ENCODE measurements at places on chromosomes 1 and 21.

DNA sequence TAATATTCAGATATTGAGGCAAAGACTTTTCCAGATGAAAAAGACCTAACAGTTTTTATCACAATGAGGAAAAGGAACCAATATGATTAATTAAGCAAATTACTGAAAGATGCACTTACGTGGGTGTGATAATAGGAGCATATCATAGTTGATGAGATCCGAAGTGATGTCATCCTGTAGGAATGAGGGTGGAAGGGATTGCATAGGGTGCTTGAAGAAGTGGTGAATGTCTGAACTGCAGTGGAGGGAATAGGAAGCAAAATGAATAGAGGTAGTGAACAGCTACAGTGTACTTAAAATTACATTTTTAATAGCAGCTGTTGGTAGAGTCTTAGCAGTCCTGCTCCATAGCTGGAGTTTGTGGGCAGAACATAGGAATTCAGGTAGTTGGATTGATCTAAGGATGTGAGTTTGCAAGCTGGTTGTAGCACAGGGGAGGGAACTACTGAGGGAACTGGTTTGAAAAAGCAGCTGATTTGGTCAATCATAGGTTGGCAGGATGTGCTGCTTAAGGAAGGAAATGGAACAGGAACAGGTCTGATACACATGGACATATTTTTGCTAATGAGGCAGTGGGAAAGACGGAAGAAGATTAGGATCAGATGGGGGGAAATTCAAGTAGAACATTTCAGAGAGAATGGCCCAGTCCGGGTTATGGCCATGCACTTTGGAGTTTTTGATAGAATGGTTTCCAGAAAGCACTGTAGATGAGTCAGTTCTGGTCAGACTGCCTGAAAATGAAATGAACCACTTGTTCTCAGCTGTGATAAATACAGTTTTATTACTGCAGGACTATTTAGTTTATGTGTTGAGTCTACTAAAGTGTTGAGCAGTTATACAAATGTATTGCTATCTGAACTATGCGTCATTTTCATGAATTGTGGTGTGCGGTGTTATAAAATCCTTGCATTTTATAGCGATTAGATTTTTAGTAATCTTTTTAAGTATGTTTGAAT, 155.8 kb downstream of the RYR2 start:
- DNase-seq: no peak

DNA sequence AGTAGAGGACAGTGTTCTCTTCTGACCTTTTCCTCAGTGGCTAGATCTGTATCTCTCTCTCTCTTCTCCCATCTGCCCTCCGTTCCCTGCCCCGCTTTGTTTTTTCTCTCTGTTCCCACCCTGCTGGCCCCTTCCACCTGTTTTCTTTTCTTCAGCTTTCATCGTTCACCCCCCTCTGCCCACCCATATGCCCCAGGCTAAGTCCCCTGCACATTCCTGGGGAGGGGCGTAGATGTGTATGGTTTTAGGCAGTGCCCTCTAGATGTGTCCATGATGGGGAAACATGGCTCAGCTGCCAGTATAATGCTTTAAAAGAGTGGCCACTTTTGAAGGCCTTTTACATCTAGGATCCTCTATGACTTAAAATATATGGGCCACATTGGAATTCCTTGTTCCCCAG, 13.6 kb downstream of the S100A11 start:
- no peak for DNase-seq

DNA sequence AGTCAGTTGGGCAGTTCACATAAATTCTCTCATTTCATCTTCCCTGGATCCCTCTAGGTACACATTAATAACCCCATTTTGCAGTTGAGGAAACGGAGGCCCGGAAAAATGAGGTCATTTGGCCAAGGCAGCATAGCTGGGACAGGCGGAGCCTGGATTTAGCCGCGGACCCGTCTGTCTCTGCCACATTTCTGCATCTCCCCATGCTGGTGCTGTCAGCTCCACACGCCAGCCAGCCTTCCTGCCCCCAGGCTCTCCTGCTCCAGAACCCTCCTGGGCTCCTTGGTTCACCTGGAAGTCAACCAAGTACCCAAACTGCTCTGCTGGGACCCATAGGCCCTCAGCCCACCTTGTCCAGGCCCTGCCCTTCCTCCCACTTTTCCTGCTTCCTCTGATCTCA, 7.6 kb downstream of the FOXO6 start:
- DNase-seq: no peak

DNA sequence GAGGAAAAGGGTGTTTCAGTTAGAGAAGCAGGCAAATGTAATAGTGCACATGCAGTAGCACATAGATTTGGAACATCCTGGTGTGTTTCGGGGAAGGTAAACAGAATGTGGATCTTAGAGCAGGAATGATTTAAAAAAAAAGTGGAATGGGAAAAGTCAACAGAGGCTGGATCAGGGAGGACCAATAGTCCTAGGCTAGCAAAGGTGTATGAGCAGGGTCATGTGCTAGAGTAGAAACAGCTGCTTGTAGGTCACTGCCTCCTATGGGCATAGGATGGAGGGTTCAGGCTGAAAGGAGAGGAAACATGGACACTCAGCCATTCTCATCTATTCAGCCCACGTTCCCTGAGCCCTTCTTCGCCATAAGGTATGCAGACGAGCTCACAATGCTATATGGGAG, 3.7 kb upstream of the KPNA6 start:
- DNase-seq: no peak

DNA sequence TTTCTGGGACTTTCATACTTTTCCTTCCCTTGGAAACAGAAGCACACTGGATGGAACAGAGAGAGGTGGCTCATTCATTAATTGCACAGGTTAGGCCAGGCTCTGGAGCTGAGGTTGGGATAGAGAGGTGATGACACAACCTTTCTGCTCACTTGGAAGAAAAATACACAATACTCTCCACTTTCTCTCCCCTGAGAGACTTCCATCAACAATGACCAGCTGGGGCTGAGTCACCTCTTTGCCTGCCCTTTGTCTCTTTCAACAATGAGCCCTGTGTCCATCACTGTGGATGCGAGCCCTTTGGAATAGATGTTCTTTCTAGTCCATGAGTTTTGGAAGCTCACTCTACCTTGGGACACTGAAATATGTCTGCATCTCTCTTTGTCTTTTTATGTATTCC, 43.1 kb downstream of the ATP2B4 start:
- DNase-seq: no peak

DNA sequence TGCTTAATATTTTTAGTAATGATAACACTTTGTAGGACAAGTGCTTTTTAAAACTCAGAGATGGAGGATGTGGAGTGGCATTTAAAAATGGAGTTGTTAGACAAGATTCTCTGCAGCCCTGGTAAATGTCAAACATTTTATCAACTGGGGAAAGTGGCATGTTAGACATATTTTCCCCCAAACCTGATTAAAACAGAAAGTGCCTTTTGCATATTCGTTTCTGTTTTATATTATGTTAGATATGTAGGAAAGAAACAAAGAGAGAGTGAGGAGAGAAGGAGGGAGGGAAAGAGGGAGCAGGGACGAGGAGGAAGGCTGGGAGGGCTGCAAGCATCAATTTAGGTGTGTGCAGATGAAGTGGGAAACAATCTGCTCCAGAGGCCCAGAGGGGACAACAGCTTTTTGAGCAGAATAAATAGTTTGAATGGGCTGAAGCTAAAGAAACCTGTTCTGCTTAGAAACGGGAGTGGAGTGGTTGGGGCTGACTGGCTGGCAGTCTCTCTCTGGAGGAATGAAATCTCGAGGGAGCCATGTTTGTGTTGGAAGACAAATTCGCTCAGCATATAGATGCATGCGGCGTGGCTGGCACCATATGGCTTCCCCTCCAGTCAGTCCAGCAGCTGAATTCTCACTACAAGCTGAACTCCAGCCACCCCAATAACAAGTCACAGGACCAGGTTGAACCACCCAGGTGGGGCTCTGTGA, 502.2 kb downstream of the AJAP1 start:
- no peak for DNase-seq

DNA sequence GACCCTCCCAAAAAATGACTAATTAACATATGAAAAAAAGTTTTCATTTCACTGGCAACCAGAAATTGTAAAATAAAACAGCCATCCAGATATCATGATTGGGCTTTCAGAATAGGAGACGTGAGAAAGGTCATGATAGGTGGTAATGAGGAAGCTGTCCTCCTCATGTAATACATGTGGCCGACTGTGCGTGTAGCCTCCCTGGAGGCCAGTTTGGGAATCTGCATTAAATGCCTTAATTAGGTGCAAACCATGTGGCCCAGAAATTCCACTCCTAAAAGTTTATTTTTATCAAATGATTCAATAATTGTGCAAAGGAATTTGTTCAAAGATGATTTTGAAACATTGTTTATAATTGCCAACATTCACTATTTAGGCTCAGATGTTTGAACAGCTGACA, 127.6 kb upstream of the C1orf105 start:
- no peak for DNase-seq

DNA sequence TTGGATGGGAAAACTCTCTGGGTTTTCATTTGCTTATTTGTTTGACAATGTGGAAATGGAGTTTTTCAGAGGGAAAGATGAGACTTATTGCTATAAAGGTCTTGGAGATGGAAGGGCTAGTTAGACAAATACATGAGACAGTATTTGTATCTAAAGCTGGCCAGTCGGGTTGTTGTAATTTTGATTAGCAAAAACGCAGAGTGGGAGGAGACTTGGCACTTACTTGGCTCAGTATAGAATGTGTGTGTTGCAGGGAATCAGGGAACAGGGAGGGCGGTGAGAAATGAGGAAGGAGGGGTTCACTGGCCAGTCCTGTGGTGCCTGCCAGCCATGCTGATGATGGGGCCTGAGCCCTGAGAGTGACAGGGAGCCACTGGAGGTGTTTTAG, 6.0 kb upstream of the FOXE3 start:
- no peak for DNase-seq

DNA sequence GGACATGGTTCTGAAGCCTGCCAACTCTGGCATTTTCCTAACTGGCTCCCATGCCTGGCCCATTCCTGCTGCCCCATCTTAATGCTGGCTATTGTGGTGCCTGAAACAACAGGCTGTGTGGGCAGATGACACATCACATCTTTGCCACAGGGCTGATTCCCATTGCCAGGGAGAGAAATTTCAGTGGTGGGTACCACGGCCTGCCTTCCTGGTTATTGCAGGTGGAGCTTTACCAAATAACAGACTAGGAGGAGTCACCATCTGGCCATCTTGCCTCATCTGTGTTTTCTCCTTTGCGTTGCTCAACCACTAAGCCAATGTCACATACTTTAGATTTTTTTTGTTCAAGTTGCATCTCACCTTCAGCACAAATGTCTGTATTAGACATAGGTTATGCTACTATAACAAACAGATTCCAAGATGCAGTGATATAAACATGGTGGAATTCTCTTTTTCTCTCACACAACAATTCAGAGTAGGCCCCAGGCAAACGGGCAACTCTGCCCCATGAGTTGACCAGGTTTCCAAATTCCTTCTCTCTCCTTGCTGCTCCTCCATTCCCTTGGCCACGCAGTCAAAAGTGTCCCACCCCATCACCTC, 14.1 kb downstream of the CDA start:
- no peak for DNase-seq

DNA sequence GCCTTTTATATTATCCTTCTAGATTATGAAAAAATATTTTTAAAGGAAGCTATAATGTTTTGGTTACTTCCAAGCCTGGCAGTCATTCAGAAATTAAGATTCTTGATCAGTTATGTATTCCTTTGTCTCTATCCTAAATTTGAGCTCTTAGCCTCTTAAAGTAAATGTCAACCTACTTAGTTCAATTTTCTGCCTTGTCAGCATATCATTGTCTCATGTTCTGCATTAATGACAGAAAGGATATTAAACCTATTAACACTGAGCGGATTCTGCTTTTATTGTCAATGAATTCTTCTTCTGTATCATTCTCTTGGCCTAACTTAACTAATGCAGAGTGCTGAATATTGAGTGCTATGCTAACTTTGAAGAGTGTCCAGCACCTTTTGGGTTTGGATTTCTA, 56.0 kb downstream of the SDCCAG8 start:
- DNase-seq: no peak

GRCh38 chr1:221015159-221015790, 136.0 kb downstream of the HLX start:
- no peak for DNase-seq

GRCh38 chr21:44463724-44464123, 8.4 kb downstream of the LRRC3 start:
- DNase-seq: no peak

DNA sequence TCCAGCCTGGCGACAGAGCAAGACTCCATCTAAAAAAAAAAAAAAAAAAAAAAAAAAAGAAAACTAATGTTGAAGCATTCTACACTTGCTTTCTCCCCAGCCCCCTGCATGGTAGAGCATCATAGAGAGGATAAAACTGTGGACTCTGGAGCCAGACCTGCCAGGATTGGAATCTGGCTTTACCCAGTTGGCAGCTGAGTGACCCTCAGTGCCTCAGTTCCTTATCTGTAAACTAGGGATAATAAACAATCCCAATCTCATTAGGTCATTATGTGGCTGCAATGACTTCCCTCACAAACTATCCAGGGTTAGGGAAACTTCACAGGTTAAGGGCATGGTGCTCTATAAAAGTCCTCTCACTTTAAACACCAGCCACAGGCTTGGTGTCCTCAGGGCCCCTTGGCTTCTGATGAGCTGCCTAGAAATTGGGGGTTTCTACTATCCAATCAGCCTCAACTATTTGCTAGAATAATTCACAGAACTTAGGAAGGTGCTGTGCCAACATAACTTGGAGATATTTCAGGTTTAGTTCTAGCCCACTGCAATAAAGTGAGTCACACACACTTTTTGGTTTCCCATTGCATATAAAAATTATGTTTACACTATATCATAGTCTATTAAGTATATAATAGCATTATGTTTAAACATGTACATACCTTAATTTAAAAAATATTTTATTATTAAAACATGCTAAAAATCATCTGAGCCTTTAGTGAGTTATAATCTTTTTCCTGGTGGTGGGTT, 180.5 kb upstream of the B3GALT2 start:
- no peak for DNase-seq

DNA sequence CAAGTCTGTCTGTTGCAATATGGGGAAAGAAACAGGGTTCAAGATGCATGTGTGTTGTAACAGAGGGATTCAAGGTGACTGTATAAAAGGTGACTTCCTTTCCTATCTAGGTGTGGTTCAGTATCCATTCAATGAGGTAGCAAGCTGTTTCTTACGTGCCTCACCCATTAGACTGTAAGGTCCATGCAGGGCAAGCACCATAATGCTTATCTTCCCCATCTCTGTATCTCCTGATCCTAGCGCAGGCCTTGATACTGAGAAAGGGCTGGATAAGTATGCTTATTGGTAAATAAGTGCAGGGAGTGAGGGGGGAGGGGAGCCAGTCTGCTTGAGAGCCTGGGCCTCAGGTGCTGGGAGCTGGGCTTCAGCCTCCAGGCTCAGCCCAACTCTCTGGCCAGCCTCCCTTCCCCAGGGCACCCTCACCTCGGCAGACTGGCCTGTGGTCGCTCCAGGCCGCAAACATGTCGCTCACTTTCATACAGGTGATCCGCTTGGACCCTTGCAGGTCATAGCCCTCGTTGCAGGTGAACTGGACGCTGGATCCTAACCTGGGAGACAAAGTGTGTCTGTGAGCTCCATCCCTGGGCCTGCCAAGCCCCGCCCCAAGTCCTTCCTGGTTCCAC, 44.5 kb upstream of the HMGB4 start:
- no peak for DNase-seq

GRCh38 chr21:35231090-35231489, 182.0 kb upstream of the RUNX1 start:
- DNase-seq: no peak

- DNase-seq: no peak
These were observed 77.5 kb downstream of the LPGAT1 start for GRCh38 chr1:211752951-211753486.

All from DND-41 (cell line).